Central memory CD8-positive, alpha-beta T cell (primary cell): ENCODE measurements at places on chromosomes 11 and 22.

DNA sequence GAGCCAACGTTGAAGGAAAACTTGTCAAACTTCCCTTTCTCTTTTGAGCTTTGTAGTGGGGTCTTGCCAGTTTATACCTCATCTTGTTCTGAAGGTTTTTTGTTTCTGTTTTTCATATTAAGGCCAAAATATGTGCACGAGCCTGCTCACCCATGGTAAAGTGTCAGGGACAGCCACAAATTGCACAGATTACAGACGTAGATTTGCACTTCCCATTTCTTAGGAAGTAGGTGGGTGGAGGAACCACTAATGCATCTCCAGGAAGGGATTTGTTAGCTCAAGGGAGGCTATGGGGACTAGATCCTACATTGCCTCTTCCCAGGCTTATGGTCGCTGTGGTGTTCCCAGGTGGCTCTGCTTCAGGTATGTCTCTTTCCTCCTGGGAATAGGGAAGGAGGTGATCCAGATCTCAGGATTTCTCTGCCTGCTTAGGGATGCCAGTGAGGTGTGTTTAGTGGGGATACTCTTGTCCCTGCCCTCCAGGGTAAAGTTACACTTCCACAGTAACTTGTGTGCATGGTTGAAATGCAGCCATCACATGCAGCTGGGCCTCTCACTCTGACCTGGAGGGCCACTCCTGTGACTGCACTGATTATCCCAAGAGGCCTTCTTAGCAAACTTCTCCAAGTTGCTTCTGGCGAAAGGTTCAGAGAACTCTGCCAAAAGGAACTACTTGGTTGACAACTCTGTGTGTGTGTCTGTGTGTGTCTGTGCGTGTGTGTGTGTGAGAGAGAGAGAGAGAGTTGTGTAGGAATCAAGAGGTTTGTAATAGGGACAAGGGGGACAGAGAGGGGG is 9.8 kb downstream of the PPFIBP2 start:
- H3K4me3 ChIP-seq, result no peak overlapping the region
- H3K36me3 ChIP-seq, result no peaks in the 10 kb centered on the region
- H3K4me1 ChIP-seq, result peaks cover 29% of the 10 kb centered on the region
- H3K27me3 ChIP-seq, result no peaks in the 10 kb centered on the region
- H3K27ac ChIP-seq, result no peak overlapping the region
- no peak for DNase-seq

DNA sequence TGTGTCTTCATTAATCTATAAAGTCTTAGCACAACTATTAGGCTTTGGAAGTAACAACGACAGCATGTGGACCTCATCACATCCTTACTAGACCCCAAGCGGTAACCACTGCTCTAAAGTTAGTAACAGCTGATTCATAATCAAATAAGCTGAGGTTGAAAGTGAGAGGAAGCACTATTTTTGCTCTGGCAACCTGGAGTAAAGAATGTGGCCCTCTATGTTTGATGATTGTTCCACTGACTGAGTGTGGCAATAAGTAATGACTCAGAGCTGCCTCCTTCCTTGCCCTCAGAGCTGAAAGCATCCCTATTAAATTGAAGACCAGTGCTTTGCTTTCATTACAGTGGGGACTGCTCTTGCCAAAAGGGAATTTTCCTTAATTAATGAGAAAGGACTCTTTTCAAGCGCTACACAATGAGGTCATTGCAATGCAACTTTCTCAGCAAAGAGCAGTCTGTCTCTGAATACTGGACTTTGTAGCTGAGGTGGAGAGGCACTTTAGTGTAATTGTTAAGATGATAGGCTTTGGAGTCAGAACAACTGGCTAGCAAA is 906.1 kb upstream of the RAG2 start:
- H3K4me1 ChIP-seq, result no peaks in the 10 kb centered on the region
- no peak overlapping the region for H3K27ac ChIP-seq
- H3K27me3 ChIP-seq, result no peaks in the 10 kb centered on the region

DNA sequence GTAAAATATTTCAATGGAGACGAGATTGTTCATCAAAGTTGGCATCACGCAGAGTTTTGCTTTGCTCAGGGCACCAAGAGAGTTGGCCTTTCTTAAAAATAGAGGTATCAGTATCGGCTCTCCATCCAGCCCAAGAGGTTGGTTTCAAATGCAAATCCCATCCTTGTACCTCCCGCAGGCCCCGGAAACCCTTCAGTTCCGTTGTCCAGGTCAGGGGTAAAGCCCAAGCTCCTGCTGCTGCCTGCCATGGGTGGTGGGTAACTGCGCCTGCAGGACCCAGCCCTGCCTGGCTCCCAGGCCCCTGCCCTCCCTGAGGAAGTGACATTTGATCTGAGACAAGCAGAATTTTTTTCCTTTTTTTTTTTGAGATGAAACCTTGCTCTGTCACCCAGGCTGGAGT is 49.3 kb upstream of the RTL6 start:
- H3K27me3 ChIP-seq, result peaks cover 37% of the 10 kb centered on the region
- no peak for DNase-seq
- no peaks in the 10 kb centered on the region for H3K36me3 ChIP-seq
- H3K27ac ChIP-seq, result no peak overlapping the region
- no peak overlapping the region for H3K4me3 ChIP-seq
- H3K4me1 ChIP-seq, result peaks cover 24% of the 10 kb centered on the region

- no peak for DNase-seq
- H3K36me3 ChIP-seq, result peaks cover 19% of the 10 kb centered on the region
- peak overlapping the region; percentile 97 for H3K4me3 ChIP-seq
- H3K27ac ChIP-seq, result peak overlapping the region; percentile 95
- no peaks in the 10 kb centered on the region for H3K27me3 ChIP-seq
Observed at GRCh38 chr11:65381716-65382032, 772 bp downstream of the SLC25A45 start.

GRCh38 chr11:61761440-61762222 is 9.2 kb downstream of the MYRF start:
- DNase-seq, result no peak
- peaks cover under 1% of the 10 kb centered on the region for H3K4me1 ChIP-seq
- H3K27ac ChIP-seq, result no peak overlapping the region
- peaks cover 11% of the 10 kb centered on the region for H3K27me3 ChIP-seq
- no peak overlapping the region for H3K4me3 ChIP-seq

DNA sequence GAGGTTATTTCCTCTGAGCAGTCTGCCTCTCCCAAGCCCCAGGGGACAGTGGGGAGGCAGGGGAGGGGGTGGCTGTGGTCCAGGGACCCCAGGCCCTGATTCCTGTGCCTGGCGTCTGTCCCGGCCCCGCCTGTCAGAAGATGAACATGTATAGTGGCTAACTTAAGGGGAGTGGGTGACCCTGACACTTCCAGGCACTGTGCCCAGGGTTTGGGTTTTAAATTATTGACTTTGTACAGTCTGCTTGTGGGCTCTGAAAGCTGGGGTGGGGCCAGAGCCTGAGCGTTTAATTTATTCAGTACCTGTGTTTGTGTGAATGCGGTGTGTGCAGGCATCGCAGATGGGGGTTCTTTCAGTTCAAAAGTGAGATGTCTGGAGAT is 3.1 kb downstream of the PIM3 start:
- H3K27me3 ChIP-seq, result no peaks in the 10 kb centered on the region
- no peak for DNase-seq
- H3K4me1 ChIP-seq, result peaks cover 31% of the 10 kb centered on the region
- peak overlapping the region; percentile 96 for H3K27ac ChIP-seq
- H3K36me3 ChIP-seq, result peaks cover 68% of the 10 kb centered on the region

- H3K27me3 ChIP-seq, result no peaks in the 10 kb centered on the region
- H3K36me3 ChIP-seq, result peaks cover 12% of the 10 kb centered on the region
- DNase-seq, result no peak
- no peak overlapping the region for H3K27ac ChIP-seq
- H3K4me1 ChIP-seq, result peaks cover 18% of the 10 kb centered on the region
Observed at GRCh38 chr11:1340111-1340510, 30.7 kb upstream of the TOLLIP start.

DNA sequence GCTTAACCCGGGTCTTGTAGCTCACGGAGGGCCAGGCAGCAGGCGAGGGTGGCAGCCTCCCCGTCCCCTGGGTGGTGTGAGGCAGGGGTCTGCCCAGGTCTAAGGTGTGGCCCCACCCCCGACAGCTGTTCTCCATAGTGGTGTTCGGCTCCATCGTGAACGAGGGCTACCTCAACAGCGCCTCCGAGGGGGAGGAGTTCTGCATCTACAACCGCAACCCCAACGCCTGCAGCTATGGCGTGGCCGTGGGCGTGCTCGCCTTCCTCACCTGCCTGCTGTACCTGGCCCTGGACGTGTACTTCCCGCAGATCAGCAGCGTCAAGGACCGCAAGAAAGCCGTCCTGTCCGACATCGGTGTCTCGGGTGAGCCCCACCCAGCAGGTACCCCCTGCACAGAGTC is 24.4 kb downstream of the SYNGR1 start:
- no peaks in the 10 kb centered on the region for H3K36me3 ChIP-seq
- no peaks in the 10 kb centered on the region for H3K4me1 ChIP-seq
- no peak overlapping the region for H3K27ac ChIP-seq
- peaks cover 20% of the 10 kb centered on the region for H3K27me3 ChIP-seq

DNA sequence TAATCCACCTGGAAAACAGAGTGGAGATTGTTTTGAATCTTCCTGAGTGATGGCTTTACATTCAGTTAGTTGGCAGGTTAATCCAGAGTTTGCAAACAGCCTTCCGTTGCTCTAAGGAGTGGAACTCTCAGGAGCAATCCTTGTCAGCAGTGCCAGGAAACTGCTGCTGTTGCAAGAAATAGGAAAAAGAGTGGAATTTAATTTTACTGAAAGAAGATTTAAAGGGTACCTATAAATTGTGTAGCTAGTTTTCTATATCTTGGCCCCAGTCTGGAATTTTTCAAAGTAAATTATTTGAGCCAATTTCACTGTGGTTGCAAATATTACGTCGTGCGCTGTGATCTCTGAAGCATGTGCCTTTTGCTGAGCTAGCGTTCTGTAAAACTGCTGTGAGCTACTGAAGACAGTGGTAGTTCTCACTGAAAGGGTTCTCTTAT is 55.5 kb upstream of the SLC5A12 start:
- H3K27ac ChIP-seq, result no peak overlapping the region
- H3K4me1 ChIP-seq, result no peaks in the 10 kb centered on the region
- H3K4me3 ChIP-seq, result no peak overlapping the region
- H3K27me3 ChIP-seq, result no peaks in the 10 kb centered on the region

GRCh38 chr22:28674121-28674563 is 5.5 kb downstream of the TTC28 start:
- H3K27ac ChIP-seq, result peak overlapping the region; percentile 100
- H3K27me3 ChIP-seq, result peaks cover 67% of the 10 kb centered on the region
- peaks cover 9% of the 10 kb centered on the region for H3K36me3 ChIP-seq
- peaks cover 32% of the 10 kb centered on the region for H3K4me1 ChIP-seq
- peak overlapping the region; percentile 79 for H3K4me3 ChIP-seq

GRCh38 chr22:43882122-43882767 is 9.6 kb downstream of the PNPLA5 start:
- H3K36me3 ChIP-seq, result no peaks in the 10 kb centered on the region
- peaks cover 58% of the 10 kb centered on the region for H3K27me3 ChIP-seq
- H3K27ac ChIP-seq, result no peak overlapping the region
- DNase-seq, result no peak
- peaks cover 4% of the 10 kb centered on the region for H3K4me1 ChIP-seq

DNA sequence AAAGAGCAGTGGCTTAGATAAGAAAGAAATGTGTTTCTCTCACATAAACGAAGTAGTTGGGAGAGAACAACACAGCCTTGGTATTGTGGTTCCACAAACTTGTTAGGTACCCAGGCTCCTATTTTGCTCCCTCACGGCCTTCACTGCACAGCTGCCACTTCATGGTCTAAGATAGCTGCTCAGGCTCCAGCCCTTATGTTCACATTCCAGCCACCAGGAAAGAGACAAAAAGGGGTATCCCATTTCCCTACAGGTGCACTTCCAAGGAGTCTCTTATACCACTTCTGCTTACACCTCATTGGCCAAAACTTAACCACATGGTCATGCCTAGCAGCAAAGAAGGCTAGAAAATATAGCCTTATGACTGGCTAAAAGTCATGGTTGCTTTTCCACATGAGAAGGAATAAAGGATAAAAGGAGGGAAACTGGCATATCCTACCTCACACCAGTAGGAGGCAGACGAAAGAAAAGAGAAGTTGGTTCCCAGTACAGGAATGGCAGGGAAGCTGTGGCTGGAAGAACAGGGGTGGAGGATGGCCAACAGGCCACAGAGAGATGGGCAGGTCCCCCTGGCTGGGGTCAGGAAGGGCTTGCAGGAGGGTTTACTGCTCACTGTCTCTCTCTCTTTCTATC is 5.4 kb upstream of the HDHD5 start:
- H3K36me3 ChIP-seq, result no peaks in the 10 kb centered on the region
- no peak for DNase-seq
- H3K4me3 ChIP-seq, result no peak overlapping the region
- H3K27ac ChIP-seq, result no peak overlapping the region

DNA sequence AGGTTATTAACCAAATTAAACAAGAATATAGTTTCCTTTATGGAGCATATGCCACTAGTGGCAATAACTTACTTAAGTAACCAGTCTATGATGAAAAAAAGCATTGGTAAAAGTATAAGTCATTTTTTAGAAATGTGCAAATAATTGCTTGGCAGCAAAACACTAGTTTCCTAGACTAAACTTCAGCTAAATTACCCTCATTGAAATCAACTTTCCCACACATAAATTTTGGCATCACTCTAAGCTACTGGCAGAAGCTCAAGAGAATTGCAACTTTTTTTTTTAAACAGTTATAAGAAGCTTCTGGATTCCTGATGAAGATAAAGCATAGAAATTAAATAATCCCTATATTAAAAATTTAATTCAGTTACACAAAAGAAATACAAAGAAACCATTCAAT is 12.5 kb downstream of the CCDC34 start:
- no peaks in the 10 kb centered on the region for H3K4me1 ChIP-seq
- H3K27ac ChIP-seq, result no peak overlapping the region
- DNase-seq, result no peak
- H3K27me3 ChIP-seq, result no peaks in the 10 kb centered on the region
- no peak overlapping the region for H3K4me3 ChIP-seq

- peak overlapping the region; percentile 92 for H3K27ac ChIP-seq
- H3K4me1 ChIP-seq, result peaks cover 51% of the 10 kb centered on the region
- peaks cover 30% of the 10 kb centered on the region for H3K36me3 ChIP-seq
- DNase-seq, result peak; percentile 20
- H3K27me3 ChIP-seq, result no peaks in the 10 kb centered on the region
Observed at GRCh38 chr22:21568347-21569075, 997 bp downstream of the UBE2L3 start.

GRCh38 chr11:10514202-10514601 is 26.8 kb downstream of the RNF141 start:
- no peak overlapping the region for H3K4me3 ChIP-seq
- no peak overlapping the region for H3K27ac ChIP-seq
- DNase-seq, result no peak
- H3K36me3 ChIP-seq, result peaks cover 5% of the 10 kb centered on the region

- no peak overlapping the region for H3K27ac ChIP-seq
- DNase-seq, result no peak
Observed at GRCh38 chr11:116642481-116642880, 130.3 kb downstream of the BUD13 start.

GRCh38 chr22:36586271-36586670 is 57.3 kb upstream of the EIF3D start:
- H3K4me3 ChIP-seq, result no peak overlapping the region
- no peak for DNase-seq
- peaks cover 2% of the 10 kb centered on the region for H3K36me3 ChIP-seq
- no peaks in the 10 kb centered on the region for H3K4me1 ChIP-seq

GRCh38 chr11:64034411-64034811 is 1.3 kb upstream of the FLRT1 start:
- peaks cover 1% of the 10 kb centered on the region for H3K36me3 ChIP-seq
- H3K27ac ChIP-seq, result no peak overlapping the region
- peaks cover 52% of the 10 kb centered on the region for H3K27me3 ChIP-seq
- DNase-seq, result no peak
- peak overlapping the region; percentile 64 for H3K4me3 ChIP-seq
- H3K4me1 ChIP-seq, result no peaks in the 10 kb centered on the region

- H3K27ac ChIP-seq, result no peak overlapping the region
- H3K36me3 ChIP-seq, result no peaks in the 10 kb centered on the region
- no peaks in the 10 kb centered on the region for H3K4me1 ChIP-seq
Observed at GRCh38 chr11:15932417-15932816, 423.9 kb downstream of the SOX6 start.
